ENCODE measurements at places on chromosomes 2 and 18. TPM values are rescaled to one million over a fixed set of nuclear protein-coding genes. Genes with fewer than 3 reads are reported as not detected.

Gene COLEC11
- total RNA-seq = not detected

- H3K36me3 ChIP-seq = no peaks in the 10 kb centered on the region
- no peak overlapping the region for H3K27ac ChIP-seq
- H3K4me3 ChIP-seq = no peak overlapping the region
- peaks cover 24% of the 10 kb centered on the region for H3K27me3 ChIP-seq
- DNase-seq = no peak
Observed at GRCh38 chr18:48019557-48020325, 89.3 kb upstream of the SMAD2 start.

DNA sequence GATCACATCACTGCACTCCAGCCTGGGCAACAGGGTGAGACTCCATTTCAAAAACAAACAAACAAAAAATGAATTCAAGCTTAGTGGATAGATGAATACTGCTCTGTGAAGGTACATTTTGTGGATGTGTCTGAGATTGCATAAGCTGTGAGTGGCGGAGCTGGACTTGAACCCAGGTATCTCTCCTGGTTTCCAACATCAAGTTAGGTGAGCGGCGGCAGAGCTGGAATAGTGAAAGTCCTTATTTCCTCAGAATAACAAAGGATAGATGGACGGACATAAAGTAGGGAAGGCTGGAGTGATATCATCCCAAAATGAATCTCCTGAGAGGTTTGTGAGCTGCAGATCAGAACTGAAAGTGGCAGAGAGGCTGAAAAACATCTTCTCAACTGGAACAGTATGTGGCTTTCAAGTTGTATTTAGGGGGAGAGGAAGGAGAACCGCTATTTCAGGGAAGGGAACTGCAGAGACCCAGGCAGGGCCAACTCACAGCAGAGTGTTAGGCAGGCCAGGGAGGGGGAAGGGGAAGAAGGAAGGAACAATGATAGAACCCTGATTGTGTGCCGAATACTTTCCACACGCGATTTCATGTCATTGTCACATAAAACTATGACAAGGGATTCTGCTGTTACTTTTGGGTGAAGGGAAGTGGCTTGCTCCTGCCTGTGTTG lies 106.2 kb downstream of the LPIN1 start:
- H3K4me3 ChIP-seq = no peak overlapping the region
- H3K36me3 ChIP-seq = no peaks in the 10 kb centered on the region
- no peak overlapping the region for H3K27ac ChIP-seq
- peaks cover 3% of the 10 kb centered on the region for H3K4me1 ChIP-seq
- peaks cover 18% of the 10 kb centered on the region for H3K27me3 ChIP-seq

DNA sequence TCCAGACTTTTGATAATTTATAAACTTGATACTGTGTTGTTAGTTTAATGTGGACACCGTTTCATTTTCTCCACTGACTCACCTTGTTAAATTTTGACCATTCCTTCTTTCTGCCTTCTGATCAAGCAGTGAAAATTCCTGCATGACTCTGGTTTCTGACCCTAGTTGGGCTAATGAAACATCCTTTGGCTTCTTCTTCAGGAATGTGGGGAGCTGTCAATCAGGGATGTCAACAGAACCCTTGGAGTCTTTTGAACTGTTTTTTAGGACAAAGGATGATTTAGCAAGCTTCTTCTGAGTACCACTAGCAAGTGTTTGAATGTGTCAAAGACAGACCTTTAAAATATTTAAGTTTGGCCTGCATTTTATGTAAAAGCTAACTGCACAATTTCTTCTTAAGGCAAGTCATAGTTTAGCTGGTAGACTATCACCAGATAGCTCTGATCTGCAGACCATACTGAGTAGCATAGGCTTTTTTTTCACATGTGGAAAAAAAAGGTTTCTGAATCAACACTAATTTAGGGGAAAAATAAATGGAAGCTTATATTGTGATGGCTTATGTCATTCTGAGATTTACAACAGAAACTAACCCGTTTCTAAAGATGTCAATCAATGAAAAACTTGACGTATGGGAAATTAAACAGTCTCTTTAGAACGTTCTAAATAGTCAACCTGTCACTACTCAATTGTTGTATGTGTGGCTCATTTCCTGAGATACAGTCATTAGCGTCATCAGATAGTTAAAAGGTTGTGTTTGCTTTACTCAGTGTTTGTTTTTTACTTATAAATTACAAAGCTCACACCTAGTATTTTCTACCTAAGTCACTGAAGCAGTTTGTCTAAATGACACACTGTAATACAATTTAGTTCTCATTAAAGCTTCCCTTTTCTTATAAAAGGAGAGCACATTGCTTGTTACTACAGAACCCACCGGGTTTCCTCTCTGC lies 311.4 kb downstream of the PTPRM start:
- H3K27ac ChIP-seq = no peak overlapping the region
- no peak for DNase-seq
- no peak overlapping the region for H3K4me3 ChIP-seq

Gene FSHR
- not detected for total RNA-seq

DNA sequence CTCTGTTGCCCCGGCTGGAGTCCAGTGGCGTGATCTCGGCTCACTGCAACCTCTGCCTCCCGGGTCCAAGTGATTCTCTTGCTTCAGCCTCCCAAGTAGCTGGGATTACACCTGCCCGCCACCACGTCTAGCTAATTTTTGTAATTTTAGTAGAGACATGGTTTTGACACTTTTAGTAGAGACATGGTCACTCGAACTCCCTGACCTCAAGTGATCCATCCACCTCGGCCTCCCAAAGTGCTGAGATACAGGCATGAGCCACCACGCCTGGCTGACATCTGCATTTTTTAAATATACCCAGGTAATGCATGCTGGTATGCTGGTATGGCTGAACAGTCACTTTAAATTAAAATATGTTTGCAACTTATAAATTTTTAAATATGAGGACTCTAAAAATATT lies 91.9 kb downstream of the EPB41L3 start:
- H3K4me3 ChIP-seq = no peak overlapping the region
- no peak for DNase-seq
- no peak overlapping the region for H3K27ac ChIP-seq

Gene ABCB11
- not detected for total RNA-seq

GRCh38 chr2:27081984-27082772 lies 3.8 kb downstream of the EMILIN1 start:
- no peaks in the 10 kb centered on the region for H3K36me3 ChIP-seq
- no peaks in the 10 kb centered on the region for H3K27me3 ChIP-seq
- no peak overlapping the region for H3K4me3 ChIP-seq
- DNase-seq = no peak
- peak overlapping the region; percentile 80 for H3K27ac ChIP-seq

DNA sequence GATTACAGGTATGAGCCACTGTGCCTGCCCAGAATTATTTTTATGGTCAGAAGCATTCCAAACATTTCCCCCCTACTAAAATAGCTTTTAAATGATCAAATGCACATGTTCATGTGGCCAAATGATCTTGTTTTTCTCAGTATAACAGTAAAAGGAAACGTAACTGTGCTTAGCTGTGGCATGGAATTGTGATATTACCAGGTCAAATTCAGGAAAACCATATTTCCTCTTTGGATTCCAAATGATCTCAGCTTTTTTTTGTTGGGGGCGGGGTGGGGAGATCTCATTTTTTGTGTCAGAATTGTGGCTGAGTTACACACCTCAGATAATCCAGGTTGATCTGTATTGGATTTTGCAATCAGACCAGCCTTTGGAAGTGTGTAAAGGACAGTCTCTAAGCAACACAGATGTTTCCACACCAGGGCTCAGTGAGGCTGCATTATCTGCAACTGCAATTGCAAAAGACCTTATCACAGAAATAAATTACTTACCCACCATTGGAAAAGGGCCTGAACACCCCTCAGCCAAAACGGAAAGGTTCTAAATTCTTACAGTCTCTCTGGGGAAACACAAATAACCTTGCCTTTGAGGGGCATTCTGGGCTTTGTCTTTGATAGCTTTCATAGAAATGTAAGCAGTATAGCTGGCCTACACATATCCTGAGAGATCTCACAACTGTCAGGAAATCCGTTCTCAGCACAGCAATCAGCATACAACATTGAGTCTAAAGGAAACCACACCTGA lies 8.4 kb downstream of the CASP10 start:
- DNase-seq = no peak
- H3K4me1 ChIP-seq = peaks cover 71% of the 10 kb centered on the region
- H3K27me3 ChIP-seq = no peaks in the 10 kb centered on the region

- H3K36me3 ChIP-seq = no peaks in the 10 kb centered on the region
- H3K4me1 ChIP-seq = no peaks in the 10 kb centered on the region
- DNase-seq = no peak
- no peaks in the 10 kb centered on the region for H3K27me3 ChIP-seq
- H3K27ac ChIP-seq = no peak overlapping the region
- no peak overlapping the region for H3K4me3 ChIP-seq
Observed at GRCh38 chr2:193695367-193695766, 1500.6 kb upstream of the TMEFF2 start.

DNA sequence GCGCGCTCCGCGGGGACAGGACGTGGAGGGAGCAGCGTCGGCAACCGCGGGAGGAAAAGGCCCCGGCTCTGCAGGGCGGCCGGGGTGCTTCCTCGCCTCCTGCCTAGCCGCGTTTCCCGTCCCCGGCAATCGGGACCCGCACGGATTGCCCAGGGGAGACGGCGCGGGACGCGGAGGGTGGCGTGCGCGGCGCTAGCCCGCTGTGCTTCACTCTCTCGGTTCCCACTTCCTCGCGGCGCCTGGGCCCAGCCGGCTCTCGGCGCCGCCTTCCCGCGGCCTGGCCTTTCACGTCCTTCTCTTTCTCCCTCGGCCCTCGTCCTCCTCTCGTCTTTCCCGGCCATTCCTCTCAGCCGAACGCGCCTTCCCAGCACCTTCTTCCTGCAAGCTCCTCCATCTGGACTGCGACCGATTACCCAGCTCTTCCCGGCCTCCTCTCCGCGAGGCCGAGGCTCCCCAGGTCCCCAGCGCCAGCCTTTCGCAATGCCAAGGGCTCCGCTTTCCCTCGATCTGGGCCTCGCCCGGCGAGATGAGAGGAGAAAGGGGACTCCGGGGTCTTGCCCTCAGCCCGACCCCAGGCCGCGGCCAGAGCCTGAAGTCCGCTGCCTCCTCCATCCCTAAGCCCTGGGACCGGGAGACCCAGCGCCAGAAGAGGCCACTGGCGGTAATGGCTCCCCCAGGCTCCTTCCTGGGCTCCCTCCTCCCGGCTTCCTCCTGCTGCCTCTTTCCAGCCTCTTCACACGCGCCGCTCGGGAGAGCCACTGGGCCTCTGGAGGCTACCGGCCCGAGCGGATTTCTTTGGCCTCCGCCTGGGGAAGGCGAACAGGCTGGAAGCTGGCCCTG lies 34.3 kb upstream of the ATP6V1B1 start:
- no peaks in the 10 kb centered on the region for H3K36me3 ChIP-seq
- DNase-seq = no peak
- H3K27me3 ChIP-seq = peaks cover 96% of the 10 kb centered on the region
- peak overlapping the region; percentile 57 for H3K4me3 ChIP-seq
- H3K27ac ChIP-seq = no peak overlapping the region
- H3K4me1 ChIP-seq = no peaks in the 10 kb centered on the region

Gene HS1BP3
- total RNA-seq = 20.7 TPM

GRCh38 chr18:62720048-62720447 lies 4.7 kb downstream of the PHLPP1 start:
- no peak for DNase-seq
- no peaks in the 10 kb centered on the region for H3K27me3 ChIP-seq
- no peak overlapping the region for H3K4me3 ChIP-seq

Gene CNDP1
- total RNA-seq = 0.16 TPM

Gene MALL
- total RNA-seq = not detected

DNA sequence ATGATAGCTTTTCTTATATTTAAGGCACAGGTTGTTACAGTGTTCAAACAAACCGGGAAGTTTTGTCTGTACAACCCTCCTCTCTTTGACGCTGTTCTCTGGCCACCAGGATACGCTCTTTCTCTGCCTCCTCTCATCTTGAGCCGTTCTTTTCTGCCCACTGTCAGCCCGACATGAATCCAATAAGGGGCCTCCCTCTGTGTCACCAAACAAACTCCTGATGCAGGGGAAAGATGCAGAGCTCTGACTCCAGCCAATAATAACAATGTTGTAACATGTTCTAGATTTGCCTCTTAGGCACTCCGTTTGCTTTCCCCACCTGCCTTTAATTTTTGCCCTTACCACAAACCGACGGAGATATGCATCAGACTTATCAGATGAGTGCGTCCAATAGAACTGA lies 449.3 kb downstream of the SLC4A3 start:
- H3K4me1 ChIP-seq = no peaks in the 10 kb centered on the region
- H3K4me3 ChIP-seq = no peak overlapping the region
- DNase-seq = no peak

DNA sequence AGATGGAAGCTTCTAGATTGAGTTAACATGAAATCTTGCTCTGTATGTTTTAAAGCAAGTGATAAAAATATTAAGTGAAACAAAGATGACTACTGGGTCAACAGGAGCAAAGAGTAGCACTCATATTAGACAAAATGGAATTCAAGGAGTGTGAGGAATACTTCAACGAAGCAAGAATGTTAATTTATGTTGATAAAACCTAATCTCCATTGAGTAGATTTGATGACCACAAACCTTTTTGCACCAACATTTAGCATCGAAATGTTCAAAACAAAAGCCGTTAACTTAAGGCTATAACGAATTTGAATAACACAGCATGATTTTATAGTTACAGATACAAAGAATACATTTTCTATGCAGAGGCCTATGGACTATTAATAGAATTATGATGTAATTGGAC lies 35.7 kb downstream of the MRPS9 start:
- no peak overlapping the region for H3K4me3 ChIP-seq
- H3K27me3 ChIP-seq = no peaks in the 10 kb centered on the region
- no peaks in the 10 kb centered on the region for H3K36me3 ChIP-seq
- DNase-seq = no peak

DNA sequence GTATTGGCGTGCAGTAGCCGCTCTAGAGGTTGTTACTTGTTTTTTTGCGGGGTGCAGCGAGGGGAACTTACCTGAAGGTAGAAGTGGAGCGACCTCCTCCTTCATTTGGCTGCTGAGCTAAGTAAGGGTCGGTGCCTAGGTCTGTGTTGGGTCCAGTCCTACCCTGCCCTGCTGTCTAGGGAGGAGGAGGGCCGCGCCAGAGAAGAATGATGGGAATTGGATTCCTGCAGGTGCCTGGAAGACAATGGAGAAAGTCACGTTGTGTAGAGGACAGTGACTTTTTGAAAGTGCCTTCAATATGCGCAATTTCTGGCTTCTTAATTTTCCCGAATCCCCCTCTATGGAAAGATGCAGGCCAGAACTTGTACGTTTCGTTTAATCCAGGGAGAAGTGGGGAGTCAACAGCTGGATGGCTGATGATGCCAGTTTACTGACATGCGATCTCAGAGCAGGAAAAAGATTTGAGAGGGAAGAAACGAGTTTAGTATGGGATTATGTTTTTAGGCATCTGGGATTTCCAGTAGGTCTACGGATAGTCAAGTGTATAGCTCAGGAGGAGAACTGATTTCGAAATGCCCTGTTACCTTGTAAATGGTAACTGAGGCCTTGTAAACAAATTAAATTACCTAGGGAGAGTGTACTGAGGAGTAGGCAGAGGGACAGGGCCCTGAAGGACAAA lies 653 bp downstream of the MRPS9 start:
- no peak for DNase-seq
- H3K27me3 ChIP-seq = no peaks in the 10 kb centered on the region
- no peaks in the 10 kb centered on the region for H3K36me3 ChIP-seq
- peaks cover 9% of the 10 kb centered on the region for H3K4me1 ChIP-seq
- H3K4me3 ChIP-seq = peak overlapping the region; percentile 99
- peak overlapping the region; percentile 74 for H3K27ac ChIP-seq

Measured in T-cell (primary cell).